Stimulated activated CD4-positive, alpha-beta T cell treated with anti-CD3 and anti-CD28 coated beads, TNF-alpha, amount 100 ng/mL, for 48 hours (primary cell): ENCODE measurements at places on chromosomes 16 and 17.

GRCh38 chr16:87963400-87963799 is 12.2 kb downstream of the BANP start:
- DNase-seq, result peak; percentile 58

GRCh38 chr17:42289611-42290181 is 1.4 kb downstream of the STAT5A start:
- no peak for DNase-seq

GRCh38 chr17:15957608-15958307 is 12.8 kb downstream of the ADORA2B start:
- DNase-seq, result no peak

DNA sequence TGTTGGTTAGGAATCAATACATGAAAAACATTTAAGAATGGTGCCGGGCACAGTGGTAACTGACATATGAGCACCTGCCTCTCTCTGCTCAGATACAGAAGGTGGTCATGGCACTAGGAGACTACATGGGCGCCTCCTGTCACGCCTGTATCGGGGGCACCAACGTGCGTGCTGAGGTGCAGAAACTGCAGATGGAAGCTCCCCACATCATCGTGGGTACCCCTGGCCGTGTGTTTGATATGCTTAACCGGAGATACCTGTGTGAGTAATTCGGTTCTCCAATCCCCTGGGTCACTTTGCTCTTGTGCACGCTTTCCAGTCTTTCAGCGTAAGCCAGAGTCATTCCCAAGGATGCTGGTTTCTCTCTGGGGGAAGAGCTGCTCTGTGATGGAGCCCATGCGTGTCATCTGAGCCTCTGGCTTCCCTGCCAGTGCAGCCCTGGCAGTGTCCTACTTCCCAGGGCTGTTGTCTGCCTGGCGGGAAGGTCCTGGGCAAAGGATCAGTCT is 3.0 kb upstream of the CD68 start:
- no peak for DNase-seq

- no peak for DNase-seq
Measured at GRCh38 chr16:80606221-80606766, 65.5 kb downstream of the DYNLRB2 start.

- DNase-seq, result no peak
Measured at GRCh38 chr17:29584452-29585079, 4.9 kb downstream of the GIT1 start.

DNA sequence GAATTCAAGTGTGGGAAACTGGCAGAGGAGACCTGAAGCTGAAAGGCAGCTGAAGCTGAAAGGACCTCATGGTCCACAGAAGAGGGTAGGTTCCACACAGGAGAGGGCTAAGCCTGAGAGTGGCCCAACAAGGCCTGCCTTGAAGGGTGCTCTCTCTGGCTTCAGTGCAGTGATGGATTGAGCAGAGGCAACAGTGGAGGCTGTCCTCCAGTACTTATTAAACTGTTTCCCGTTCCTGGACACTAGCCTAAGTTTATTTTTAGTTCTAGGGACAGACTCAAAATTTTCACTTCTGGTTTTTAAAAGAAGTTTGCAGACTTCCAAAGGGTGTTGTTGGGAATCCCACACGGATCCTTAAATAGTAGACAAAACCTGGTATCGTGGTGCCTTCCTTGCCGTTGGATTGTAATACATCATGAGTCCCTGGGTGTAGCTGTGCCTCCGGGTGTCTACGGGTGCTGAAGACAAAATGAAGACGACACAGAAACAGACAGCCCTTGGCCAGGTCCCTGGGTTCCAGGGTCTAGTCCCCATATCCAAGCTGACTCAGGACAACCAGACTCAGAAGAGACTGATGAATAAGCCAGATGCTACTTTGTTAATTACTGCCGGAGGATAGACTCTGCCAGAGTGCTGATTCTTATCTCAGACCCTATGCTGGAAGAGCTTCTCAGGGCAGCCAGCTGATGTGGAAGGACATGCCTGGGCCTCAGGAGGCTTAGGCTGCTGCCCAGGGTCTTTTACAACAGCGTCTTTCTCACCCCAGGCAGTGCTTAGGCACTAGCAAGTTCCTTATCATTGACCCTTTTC is 7.1 kb upstream of the CMTM4 start:
- no peak for DNase-seq

DNA sequence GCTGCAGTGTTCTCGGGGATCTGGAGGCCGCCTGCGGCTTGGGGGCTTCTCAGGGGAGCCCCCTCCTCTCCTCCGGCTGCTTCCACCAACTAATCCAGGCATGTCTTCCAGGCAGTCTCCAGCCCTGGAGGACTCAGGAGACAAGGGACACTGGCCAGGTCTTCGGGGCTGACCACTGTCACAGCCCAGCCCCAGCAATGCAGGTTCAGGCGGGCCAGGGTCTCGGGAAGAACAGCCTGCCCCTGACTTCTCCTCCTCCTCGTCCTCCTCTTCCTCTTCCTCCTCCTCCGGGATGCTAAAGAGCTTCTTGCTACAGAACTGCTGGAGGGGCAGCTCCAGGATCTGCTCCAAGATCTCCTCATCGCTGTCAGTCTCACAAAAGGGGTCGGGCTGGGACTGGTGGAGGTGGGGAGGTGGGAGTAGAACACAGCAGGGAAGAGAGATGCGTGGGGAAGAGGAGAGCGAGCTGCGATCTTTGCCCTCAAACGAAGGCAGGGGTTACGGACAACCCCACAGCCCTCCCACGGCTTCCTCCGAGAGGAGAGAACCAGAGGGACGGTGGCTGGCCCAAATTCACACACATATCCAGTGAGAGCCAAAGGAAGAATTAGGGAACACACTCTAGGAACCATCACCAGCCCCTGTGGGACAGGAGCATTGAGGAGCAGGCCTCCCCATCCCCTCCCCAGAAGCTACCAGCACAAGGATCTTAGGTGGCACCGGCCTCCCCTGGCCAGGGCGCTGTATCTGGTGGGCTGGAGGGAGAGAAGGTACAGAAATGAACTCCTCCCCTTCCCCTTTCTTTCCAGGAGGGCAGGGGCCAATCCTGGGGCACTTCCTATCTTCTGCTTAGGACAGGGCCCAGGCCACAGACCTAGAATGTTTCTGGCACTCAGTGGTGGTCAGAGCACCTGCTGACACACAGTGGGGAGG is 19.3 kb downstream of the TSPOAP1 start:
- DNase-seq, result no peak

GRCh38 chr17:50375858-50376538 is 3.0 kb downstream of the EME1 start:
- no peak for DNase-seq

DNA sequence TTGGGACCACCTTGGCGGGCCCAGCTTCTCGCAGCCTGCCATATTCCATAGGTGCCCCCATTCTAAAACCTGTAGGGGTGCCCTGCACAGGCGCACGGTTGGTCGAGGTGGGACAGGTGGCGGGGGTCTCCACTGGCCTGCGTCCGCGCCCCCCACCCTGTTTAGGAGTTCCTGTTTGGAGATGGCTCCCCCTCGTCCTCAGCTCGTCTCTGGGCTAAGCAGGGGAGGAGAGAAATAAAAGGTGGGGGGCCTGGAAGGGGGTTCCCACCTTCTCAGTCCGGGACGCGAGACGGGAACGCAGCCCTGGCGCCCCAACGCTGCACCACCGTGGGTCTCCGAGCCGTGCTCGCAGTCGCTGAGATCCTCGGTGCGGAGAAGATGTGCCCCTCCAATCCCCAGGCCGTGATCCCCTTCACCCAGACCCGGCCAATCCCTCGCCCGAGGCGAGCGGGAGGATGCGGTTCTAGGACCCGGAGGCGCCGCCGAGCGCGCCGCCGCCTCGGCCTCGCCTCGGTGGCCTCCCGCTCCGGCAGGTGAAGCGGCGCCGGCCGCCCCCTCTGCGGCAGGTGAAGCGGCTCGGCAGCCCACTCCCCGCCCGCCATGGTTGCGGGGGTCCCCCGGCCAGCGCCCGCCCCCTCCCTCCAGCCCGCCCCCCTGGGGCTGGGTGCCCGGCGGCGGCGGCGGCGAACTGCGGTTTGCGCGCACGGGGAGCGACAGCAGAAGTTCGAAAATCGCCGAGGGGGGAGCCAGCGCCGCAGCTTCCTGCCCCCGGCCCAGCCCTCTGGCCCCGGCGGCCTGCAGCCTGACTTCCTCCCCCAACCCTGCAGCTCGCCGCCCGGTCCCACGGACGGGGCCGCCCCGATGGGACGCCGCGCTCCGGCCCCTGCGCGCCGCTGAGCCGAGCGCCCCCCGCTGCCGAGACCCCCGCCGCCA is at the start of gene FMNL1:
Gene FMNL1, plus strand, starts transcription at position 805 of the 933 bp plus-strand sequence. CDS start 240 bp downstream, outside the sequence.
- DNase-seq, result no peak

DNA sequence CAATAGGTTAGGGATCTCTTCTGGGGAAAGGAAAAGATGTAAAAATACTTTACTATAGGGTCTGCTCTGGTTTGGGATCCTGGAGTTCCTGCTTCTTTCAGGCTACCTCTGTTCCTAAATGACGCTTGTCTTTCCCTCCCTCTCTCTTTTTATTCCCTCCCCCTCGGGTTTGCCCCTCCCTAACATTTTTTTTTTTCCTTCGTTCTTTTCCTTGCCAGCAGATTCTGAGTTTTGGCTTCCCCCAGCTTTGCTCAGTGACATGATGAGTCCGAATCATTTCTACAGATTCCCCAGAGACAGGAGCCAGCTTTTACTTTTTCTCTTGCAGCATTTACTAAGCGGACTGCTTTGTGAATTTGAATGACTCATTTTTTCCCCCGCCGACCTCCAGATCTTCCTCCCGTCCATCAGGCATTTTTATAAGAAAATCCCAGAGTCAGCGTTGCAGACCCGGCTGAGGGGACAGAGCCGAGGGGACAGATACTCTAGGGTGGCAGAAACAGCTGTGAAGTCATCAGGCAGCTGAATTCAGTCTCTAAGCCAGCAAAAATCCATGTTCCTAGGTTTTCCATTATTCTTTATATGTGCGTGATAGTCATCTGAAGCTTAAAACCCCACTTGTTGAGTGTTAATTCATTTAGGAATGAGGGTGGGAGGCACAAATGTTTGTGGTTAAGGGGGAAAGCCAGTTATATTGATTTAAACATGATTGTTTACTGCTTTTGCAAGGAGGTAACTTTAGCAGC is at the start of gene TMEM100:
Gene TMEM100, minus strand, starts transcription at position 123 of the 746 bp plus-strand sequence. CDS start 1,794 bp downstream, outside the sequence.
- DNase-seq, result no peak

DNA sequence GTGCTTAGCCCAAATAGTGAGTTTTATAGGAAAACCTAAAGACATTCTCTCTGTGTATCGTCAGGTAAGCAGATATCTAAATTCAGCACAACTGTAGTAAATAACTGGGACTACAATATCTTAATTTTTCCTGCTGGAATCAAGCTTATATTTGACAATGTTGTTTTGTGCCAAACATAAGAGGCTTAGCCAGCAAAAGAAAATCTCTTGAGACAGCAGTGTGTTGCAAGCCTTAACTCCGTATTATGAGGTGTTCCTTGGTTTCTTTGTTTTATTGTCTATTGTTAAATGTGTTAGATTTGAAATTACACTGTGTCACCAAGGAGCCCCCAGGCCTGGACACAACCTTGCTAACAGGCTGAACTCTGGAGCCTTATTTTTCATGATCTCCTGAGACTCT is 1570.6 kb upstream of the GOT2 start:
- no peak for DNase-seq

DNA sequence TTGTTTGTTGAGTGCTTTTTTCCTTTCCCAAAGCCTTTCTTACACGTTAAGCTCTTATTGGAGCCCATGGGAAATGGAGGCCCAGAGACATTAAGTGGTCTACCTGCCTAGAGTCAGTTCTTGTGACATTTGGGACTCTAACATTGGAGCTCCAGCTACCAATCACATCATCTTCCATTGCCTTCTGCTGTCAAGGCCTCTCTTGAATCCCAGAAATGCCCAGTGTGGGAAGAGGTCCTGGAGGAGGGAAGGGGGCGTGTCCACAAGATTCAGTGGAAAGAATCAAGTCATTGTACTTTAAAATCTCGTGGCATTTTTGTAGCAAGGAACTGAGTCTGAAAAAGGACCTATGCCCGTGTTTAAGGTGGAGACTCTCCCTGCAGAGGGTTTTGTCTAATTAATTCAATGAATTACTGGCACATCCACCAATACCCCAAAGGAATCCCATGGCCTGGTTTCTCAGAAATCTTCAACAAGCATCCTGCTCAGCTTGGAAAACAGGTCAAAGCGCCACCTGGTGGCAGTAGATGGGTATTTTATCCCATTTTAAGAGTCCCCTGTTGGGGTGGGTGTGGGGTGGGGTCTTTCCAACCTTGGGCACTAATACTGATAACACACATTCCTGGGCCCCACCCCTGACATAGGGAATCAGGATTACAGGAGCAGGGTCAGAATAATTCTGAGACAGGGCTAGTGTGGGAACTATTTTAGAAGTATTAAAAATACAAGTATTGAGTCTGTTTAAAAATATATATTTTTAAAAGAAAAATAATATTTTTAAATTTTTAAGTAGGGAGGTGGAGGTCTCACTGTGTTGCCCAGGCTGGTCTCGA is 24.6 kb downstream of the GPT2 start:
- peak; percentile 21 for DNase-seq

GRCh38 chr17:73489991-73490390 is 154.3 kb downstream of the SDK2 start:
- DNase-seq, result no peak

DNA sequence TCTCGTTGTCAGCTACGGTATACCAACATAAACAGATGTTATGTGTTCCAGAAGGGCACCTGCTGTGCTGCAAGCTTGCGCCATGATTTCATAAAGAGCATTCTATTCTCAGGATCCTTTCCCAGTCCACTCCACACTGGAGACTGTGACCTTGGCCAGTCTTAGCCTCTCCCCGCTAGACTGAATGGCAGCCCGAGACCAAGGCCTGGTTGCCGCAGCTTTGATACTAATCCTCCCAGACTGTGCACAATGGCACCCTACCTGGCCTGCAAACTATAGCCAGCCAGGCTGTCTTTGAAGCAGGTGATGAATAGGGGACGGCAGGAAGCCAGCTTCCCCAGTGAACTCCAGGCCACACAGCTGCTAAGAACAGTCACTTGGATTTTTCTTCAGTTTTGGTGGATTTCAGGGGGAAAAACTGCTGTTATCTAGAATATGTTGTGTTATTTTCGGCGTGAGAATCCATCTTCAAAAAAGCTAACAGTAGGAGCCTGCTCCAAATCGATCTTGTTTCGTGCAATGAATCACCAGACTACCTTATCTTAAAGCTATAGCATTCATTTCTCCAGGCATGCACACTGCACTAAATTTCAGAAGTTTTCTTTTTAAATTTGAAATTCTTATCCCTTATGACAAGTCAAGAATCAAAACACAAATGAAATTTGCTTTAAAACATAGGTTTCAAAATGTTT is 289.0 kb downstream of the CEP112 start:
- no peak for DNase-seq

GRCh38 chr16:62642677-62643076 is 606.4 kb upstream of the CDH8 start:
- no peak for DNase-seq

DNA sequence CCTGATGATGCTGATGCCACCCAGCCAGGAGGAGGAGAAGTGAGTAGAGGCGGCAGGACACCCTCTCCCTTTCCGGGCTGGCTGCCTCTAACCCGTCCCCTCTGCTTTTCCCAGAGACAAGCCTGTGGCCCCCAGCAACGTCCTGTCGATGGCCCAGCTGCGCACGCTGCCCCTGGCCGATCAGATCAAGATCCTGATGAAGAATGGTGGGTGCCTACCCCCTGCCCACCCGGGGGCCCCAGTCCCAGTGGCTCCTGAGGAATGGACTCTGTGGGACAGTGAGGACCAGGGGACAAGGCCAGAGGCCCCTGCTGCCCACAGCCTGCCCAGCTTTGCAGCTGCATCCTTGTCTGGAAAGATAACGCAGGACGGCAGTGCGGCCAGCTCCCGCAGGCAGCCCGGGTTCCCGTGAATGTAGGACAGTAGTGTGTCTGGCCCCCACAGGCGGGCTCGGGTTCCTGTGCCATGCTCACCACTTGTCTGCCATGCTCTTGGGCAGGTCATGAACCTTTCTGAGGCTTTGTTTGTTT is 19.9 kb downstream of the POLR3E start:
- DNase-seq, result no peak

GRCh38 chr17:7048968-7049367 is 5.1 kb upstream of the SLC16A11 start:
- DNase-seq, result no peak

- DNase-seq, result no peak
Measured at GRCh38 chr17:57623620-57624019, 121.5 kb downstream of the CCDC182 start.
